Naive thymus-derived CD4-positive, alpha-beta T cell (primary cell): ENCODE measurements at places on chromosomes 1 and 21. TPM values are rescaled to one million over a fixed set of nuclear protein-coding genes. Genes with fewer than 3 reads are reported as not detected.

GRCh38 chr1:170735366-170736263, 71.7 kb downstream of the PRRX1 start:
- H3K4me1 ChIP-seq = no peaks in the 10 kb centered on the region
- no peak overlapping the region for H3K4me3 ChIP-seq
- no peak for DNase-seq
- H3K27ac ChIP-seq = no peak overlapping the region

The YOD1 gene
- total RNA-seq = 12.8 TPM

The DHRS3 gene
- 68.9 TPM for total RNA-seq

The S100A12 gene
- 22.0 TPM for total RNA-seq

GRCh38 chr1:247829656-247830055, 5.7 kb upstream of the OR14A16 start:
- H3K27ac ChIP-seq = no peak overlapping the region
- no peak overlapping the region for H3K4me3 ChIP-seq
- no peaks in the 10 kb centered on the region for H3K4me1 ChIP-seq
- no peaks in the 10 kb centered on the region for H3K36me3 ChIP-seq
- H3K27me3 ChIP-seq = no peaks in the 10 kb centered on the region
- no peak for DNase-seq

The TRIM17 gene
- 0.92 TPM for total RNA-seq

DNA sequence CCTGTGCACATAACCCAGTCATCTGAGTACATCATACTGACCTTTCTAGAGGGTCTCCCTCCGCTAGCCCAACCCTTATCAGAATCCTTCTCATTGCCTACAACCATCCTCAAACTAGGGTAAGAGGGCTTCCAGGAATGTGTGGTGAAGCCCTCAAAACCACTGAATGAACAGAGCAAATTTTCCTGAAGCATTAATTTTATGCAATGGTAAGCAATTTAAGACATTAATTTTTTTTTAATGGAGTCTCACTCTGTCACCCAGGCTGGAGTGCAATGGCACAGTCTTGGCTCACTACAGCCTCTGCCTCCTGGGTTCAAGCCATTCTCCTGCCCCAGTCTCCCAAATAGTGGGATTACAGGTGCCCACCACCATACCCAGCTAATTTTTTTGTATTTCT, 86.1 kb upstream of the ZNF281 start:
- no peaks in the 10 kb centered on the region for H3K27me3 ChIP-seq
- no peaks in the 10 kb centered on the region for H3K4me1 ChIP-seq
- no peak overlapping the region for H3K4me3 ChIP-seq
- no peak for DNase-seq
- no peak overlapping the region for H3K27ac ChIP-seq

DNA sequence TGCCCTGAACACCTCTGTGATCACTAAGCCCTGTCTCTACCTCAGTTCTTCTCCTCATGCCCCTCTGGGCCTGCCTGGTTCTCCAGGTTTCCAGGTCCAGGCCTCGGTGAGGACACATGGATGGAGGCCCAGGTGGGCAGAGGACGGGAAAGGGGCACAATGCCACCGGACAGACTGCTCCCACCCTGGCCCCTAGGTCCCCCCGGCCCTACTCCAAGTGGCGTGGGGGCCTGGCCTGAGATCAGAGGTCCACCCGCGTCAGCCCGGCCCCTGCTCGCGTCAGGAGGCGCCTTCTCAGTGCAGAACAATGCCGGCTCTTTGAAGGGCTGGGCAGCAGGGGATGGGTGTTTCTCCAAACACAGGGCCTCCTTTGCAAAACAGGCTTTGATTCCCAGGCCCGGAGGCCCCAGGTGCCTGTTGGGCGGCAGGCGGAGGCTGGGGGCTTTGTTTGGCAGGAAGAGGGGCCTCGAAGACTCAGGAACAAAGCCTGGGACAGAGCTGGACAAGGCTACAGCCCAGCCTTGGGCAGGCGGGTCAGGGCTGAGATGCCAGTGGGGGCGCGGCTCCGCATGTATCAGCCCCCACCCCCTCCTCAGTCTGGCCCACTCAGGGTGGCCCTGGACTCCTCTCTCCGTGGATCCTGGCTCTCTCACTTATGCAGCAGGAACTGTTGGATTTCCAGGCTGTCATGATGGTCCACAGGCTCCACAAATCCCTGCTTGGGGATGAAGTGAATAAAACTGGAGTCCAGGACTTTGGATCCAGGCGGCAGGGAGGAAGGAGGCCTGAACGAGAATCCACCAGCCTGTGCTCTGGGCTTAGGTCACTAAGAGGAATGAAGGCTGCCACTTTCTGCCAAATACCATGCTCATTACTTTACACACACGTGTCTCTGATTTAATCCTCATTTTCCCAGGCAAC, 77.4 kb upstream of the SLC2A1 start:
- no peak overlapping the region for H3K4me3 ChIP-seq
- no peaks in the 10 kb centered on the region for H3K36me3 ChIP-seq
- DNase-seq = no peak
- H3K27ac ChIP-seq = no peak overlapping the region
- H3K4me1 ChIP-seq = peaks cover 21% of the 10 kb centered on the region

GRCh38 chr1:2182376-2182775, 12.2 kb downstream of the FAAP20 start:
- no peaks in the 10 kb centered on the region for H3K36me3 ChIP-seq
- no peak overlapping the region for H3K27ac ChIP-seq
- H3K27me3 ChIP-seq = no peaks in the 10 kb centered on the region
- no peak for DNase-seq

The PPIAL4G gene
- 5.8 TPM for total RNA-seq

DNA sequence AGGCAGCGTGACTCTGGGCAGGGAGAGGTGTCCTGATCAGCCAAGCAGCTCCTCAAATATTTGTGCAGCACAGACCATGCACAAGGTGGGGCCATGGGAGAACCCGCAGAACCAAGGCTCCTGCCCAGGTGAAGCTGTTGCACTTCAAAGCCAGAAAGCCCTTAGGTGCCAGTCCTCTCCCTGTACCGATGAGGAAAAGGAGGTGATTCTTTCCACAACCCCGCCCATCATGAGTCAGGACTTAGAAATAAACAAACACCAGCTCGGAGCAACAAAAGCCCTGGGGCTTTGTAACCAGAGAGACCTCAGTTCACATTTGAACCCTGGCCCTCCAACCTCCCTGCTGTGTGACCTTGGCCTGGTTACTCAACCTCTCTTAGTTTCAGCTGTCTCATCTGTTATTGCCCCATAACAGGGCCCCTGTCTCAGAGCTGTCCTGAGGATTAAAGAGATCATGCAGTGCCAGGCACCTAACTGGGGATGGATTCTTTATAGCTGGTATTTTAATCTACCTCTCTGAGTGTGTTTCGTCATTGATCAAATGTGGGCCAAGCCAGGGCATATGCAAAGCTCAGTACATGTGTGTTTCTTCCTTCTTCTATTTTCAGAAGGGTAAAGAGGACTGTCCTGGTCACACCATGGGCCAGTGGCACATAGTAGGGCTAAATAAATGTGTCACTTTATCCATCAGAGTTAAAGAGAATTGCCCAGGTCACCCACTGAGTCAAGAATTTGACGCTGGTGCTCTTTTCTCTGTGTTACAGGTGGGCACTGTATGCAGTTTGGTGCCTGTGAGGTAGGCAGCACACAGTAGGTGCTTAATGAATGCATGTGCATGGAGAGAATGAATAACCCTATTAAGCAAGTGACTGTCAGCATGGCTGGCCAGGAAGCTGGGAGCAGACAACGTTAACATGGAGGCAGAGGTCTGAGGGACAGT, 1.4 kb downstream of the LDLRAD1 start:
- no peaks in the 10 kb centered on the region for H3K36me3 ChIP-seq
- H3K27ac ChIP-seq = no peak overlapping the region
- no peaks in the 10 kb centered on the region for H3K4me1 ChIP-seq
- H3K4me3 ChIP-seq = no peak overlapping the region

The SERPINC1 gene
- total RNA-seq = not detected in 2 replicates

GRCh38 chr1:166354406-166354805, 187.6 kb upstream of the FAM78B start:
- H3K4me1 ChIP-seq = no peaks in the 10 kb centered on the region
- no peaks in the 10 kb centered on the region for H3K27me3 ChIP-seq
- H3K4me3 ChIP-seq = no peak overlapping the region
- no peak for DNase-seq

DNA sequence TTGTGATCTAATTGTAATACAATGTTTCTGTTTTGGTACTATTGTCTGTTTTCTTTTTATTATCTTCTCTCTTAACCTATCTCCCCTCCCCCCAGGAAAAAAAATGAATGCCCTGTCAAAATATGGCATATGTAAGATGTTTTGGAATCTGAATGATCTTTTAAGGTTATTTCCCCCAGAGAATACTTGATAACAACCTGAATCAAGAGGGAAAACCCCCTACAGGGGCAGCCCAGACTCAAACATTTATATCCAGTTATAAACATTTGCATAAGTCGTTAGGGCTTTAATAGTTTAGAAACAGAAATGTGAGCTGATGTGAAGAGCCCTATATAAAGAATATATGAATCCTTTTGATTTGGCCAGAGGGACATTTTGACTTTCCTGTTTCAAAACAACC, 169.5 kb downstream of the VAV3 start:
- no peak for DNase-seq
- H3K27me3 ChIP-seq = no peaks in the 10 kb centered on the region
- H3K4me3 ChIP-seq = no peak overlapping the region
- no peaks in the 10 kb centered on the region for H3K36me3 ChIP-seq

DNA sequence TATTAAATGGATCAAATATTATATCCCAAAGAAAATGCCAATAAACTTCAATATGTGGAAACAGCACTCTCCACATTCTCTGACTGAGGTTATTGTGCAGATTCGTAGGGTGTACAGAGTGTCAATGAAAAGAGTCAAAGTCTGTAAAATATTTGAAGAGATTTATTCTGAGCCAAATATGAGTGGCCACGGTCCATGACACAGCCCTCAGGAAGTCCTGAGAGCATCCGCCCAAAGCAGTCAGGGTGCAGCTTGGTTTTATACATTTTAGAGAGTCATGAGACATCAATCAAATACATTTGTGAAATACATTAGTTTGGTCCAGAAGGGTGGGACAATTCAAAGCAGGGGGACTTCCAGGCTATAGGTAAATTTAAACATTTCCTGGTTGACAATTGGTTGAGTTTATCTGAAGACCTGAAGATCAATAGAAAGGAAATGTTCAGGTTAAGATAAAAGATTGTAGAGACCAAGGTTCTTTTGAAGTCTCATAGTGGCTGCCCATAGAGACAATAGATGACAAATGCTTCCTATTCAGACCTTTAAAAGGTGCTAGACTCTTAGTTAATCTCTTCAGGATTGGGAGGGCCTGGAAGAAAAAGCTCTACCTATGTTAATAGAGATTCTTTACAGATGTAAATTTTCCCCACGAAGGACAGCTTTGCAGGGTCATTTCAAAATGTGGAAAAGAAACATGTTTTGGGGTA, 569.5 kb downstream of the MATN1 start:
- H3K27ac ChIP-seq = no peak overlapping the region
- no peak for DNase-seq
- no peaks in the 10 kb centered on the region for H3K36me3 ChIP-seq
- no peaks in the 10 kb centered on the region for H3K27me3 ChIP-seq
- no peaks in the 10 kb centered on the region for H3K4me1 ChIP-seq
- no peak overlapping the region for H3K4me3 ChIP-seq

The TMCO2 gene
- not detected for total RNA-seq

- no peak overlapping the region for H3K27ac ChIP-seq
- no peak for DNase-seq
- no peaks in the 10 kb centered on the region for H3K27me3 ChIP-seq
- no peaks in the 10 kb centered on the region for H3K4me1 ChIP-seq
- H3K36me3 ChIP-seq = peaks cover 18% of the 10 kb centered on the region
- no peak overlapping the region for H3K4me3 ChIP-seq
Observed at GRCh38 chr1:218312509-218312908, 27.4 kb downstream of the RRP15 start.

GRCh38 chr21:27333096-27333495, 366.2 kb upstream of the ADAMTS5 start:
- no peak overlapping the region for H3K4me3 ChIP-seq
- H3K4me1 ChIP-seq = no peaks in the 10 kb centered on the region
- DNase-seq = no peak
- no peaks in the 10 kb centered on the region for H3K27me3 ChIP-seq

The PTGS2 gene
- total RNA-seq = 0.10 and 0.17 TPM in 2 replicates

The OR1C1 gene
- not detected in 2 replicates for total RNA-seq

DNA sequence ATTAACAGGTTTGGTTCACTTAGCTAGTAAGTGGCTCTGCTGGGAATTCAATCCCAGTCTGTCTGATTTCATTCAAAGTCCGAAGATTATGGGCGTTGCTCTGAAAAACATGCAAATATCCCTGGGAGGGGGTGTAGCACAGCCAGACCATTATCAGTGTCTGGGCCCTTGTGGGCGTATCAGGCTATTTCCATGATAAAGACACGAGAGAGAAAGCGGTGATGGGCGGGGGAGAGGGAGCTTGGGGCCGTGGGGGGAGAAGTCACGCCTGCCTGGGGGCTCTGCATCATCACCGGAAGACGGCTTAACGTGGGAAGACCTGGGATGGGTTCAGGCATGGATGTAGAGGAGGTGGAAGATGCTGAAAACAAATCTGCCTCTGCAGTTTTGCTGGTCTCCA, 25.8 kb downstream of the IL6R start:
- H3K27ac ChIP-seq = no peak overlapping the region
- no peak for DNase-seq
- H3K27me3 ChIP-seq = no peaks in the 10 kb centered on the region
- peaks cover 28% of the 10 kb centered on the region for H3K36me3 ChIP-seq
- H3K4me1 ChIP-seq = peaks cover 10% of the 10 kb centered on the region

DNA sequence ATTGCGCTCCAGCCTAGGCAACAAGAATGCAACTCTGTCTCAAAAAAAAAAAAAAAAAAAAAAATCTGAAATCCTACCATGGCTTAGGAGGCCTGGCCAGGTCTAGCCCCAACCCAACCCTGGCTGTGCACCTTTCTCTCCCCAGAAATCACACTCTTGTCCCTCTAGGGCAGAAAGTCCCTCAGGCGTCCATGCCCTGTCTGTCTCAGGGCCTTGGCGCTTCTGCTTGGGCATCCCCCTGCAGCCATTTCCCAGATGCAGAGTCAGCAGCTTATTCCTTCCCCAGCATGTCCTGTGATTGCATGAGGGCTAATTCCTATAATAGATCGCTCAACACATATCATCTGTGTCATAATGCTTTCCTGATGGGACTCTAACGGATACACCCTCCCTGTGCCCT, 57.3 kb upstream of the PCP4 start:
- H3K36me3 ChIP-seq = no peaks in the 10 kb centered on the region
- no peak for DNase-seq
- no peak overlapping the region for H3K27ac ChIP-seq

- no peak overlapping the region for H3K27ac ChIP-seq
- H3K36me3 ChIP-seq = no peaks in the 10 kb centered on the region
- no peak for DNase-seq
- no peak overlapping the region for H3K4me3 ChIP-seq
- no peaks in the 10 kb centered on the region for H3K27me3 ChIP-seq
Observed at GRCh38 chr1:209552406-209553264, 30.9 kb upstream of the CAMK1G start.

GRCh38 chr21:32645261-32646182, 33.3 kb upstream of the CFAP298 start:
- DNase-seq = no peak
- H3K36me3 ChIP-seq = peaks cover 61% of the 10 kb centered on the region
- no peak overlapping the region for H3K27ac ChIP-seq
- H3K4me3 ChIP-seq = no peak overlapping the region
